Activated CD4-positive, alpha-beta T cell treated with anti-CD3 and anti-CD28 coated beads, Interleukin-2, amount 50 U/mL, for 1 hour (primary cell): ENCODE measurements at places on chromosomes 4 and X.

DNA sequence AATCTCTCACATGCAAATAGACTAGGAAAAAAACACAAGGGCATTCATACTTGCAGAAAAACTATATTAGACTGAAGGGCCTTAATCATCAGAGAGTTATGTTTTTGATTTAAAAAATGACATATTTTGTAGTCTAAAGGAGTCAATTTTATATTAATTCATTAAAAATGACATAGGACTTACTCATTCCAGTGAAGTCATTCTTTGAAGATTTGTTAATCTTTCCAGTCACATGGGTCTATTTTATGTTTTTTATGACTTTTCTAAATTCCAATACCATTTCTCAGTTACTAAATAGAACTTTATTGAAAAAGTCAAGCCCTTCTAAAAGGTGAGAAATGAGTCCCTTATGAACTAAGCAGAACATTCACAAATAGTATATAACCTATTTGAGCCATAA, 743.8 kb upstream of the INTU start:
- DNase-seq, result no peak

DNA sequence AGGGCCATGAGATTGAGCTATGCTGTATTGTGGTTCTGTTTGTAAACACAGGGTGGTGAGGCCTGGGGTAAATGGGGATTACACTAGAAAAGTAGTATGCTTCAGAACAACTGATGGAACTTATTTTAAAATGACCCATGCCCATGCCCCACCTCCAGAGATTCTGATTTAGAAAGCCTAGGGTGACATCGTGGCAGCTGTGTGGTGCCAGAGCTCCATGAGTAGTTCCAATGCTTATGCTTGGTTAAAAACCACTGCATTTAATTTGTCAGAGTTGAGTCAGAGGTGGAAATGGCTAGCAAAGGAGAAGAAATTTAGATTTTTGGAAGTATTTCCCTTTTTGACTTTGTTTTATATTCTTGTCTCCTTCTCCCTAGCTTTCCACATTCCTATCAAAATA, 63.4 kb upstream of the PDE5A start:
- no peak for DNase-seq

- peak; percentile 73 for DNase-seq
Observed at GRCh38 chr4:153152501-153153338, 51.5 kb upstream of the TRIM2 start.

- no peak for DNase-seq
Observed at GRCh38 chr4:99821918-99822503, 5.4 kb downstream of the DAPP1 start.

DNA sequence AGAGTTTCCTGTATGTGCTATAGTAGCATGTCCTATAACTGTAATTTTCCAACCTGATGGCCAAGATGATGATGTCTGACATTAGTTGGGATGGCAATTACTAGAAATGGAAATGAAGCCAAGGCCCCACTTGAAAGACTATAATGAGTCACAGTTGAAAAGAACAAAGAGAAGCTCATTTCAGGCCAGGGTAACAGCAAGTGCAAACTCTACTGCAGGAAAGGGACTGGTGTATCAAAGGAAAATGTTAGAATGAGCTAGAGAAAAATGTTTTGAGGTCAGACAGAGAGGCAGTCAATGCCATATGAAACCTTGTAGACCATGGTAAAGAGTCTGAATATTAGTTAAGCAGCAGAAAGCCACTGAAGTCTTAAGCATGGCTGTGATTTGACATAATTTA, 146.2 kb upstream of the SH3RF1 start:
- no peak for DNase-seq

- DNase-seq, result peak; percentile 31
Observed at GRCh38 chr4:38949411-38950051, 81.9 kb downstream of the FAM114A1 start.

- no peak for DNase-seq
Observed at GRCh38 chr4:83767067-83767466, 231.2 kb downstream of the GPAT3 start.

- DNase-seq, result no peak
Observed at GRCh38 chr4:118810991-118811764, 24.7 kb downstream of the SEC24D start.

DNA sequence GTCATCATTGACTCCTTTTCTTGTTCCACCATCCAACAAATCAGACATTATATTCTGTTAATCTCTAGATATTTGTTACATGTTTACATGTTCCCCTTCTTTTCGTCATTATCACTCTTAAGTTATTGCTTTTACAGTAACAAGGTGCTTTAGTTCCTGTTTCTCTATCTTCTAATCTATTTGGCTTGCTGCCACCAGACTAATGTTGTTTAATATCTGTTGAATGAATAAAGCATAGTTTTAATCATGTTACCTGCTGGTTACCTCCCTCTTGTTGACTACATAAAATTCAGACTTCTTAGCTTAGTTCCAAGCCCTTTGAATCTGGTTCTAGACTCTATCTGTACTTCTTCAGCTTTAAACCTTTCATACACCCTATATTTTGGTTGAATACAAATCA, 129.8 kb upstream of the TRIM2 start:
- no peak for DNase-seq

GRCh38 chr4:82899374-82900065, 1.0 kb upstream of the THAP9 start:
- no peak for DNase-seq

GRCh38 chr4:39933671-39934590, 43.8 kb downstream of the PDS5A start:
- DNase-seq, result no peak

DNA sequence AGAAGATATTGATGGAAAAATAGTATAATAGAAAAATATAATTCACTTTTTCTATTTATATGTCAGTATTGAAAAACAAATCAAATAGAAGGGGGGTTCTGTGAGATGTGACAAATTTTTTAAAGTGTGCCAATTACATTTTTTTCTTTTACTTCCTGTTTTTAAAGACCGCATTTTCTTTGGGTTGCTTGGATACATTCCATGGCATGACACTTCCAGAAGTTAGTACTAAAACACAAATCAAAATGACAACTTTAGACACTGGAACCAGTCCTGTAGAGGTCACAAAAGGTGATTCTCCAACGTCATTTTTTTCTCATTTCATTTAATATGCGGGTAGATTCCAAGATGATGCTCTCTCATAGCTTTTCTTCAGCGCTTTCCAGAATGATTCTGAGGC, 116.2 kb upstream of the GNPDA2 start:
- DNase-seq, result no peak

- no peak for DNase-seq
Observed at GRCh38 chrX:27391623-27392022, 71.5 kb downstream of the PPP4R3C start.

GRCh38 chr4:162847945-162848549, 318.6 kb downstream of the NAF1 start:
- DNase-seq, result no peak

- no peak for DNase-seq
Observed at GRCh38 chr4:141540643-141541042, 95.7 kb upstream of the IL15 start.

GRCh38 chr4:73066928-73067327, 2.6 kb downstream of the COX18 start:
- DNase-seq, result no peak

GRCh38 chr4:7240306-7240705, 48.0 kb downstream of the SORCS2 start:
- DNase-seq, result no peak

DNA sequence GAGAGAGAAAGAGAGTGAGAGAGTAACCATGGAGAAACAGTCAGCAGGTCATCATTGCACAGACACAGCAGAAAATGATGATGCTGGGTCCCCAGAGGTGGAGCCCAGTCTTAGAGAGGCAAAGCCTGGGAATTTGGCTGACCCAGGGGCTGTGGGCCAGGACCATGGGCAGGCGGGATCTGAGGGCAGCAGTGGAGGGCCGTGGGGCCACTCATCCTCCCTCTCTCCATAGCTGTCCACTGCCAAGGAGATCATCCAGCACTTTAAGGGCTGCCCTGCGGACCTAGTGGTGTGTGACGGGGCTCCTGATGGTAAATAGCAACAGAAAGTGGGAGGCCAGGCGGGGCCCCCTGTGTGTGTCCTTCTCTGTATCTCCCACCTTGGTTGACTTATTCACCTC, 2.8 kb downstream of the FTSJ1 start:
- DNase-seq, result no peak

DNA sequence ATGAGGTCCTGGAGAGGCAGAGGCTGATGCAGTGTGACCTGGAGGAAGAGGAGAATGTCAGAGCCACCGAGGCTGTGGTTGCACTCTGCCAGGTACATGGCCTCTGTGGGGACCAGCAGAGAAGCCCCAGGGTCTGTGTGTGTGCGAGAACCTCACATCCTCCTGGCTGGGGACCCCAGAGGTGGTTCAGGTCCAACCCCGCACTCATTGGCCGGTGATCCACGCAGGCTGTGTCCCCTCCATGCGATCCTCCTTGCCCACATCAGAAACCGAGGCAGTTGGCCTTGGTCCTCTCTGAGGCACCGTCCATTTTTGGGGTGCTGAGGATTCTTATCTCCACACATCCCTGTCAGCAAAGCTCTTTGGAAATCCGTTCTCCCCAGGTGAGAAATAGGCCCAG, 45.3 kb downstream of the EVC start:
- DNase-seq, result no peak

GRCh38 chr4:128364565-128364964, 77.0 kb upstream of the PGRMC2 start:
- DNase-seq, result no peak

DNA sequence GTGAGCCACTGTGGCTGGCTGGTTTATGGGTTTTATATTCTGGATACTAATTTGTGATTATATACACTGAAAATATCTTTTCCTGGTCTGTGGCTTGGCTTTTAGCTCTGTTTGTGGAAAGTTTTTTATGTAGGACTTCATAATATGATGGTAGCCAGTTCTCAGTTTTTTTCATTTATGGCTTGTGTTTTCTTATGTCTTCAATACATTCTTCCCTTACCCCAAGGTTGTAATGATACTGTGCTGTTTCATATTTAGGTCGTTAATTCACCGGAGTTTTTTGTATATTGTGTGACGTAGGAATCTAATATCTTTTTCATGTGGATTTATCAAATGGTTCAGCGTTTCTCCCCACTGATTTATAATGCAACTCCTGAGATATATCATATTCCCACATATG, 6.6 kb downstream of the ZFX start:
- DNase-seq, result no peak

DNA sequence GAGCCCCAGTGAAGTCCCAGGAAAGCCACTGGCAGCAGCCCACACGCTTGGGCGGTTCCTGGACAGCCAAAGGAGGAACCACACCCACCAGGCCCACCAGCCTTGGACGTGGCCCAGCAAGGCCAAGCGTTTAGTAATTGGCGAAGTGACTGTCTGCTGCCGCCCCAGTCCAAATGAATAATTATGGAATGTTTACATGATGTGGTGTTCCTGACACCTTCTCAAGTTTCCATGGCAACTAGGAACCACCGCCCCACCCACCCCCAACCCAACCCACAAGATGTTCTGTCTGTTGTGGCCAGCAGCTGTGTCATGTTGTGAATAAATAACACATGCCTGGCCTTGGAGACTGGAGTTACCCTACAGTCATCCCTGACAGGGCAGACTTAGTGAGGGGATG, 22.3 kb downstream of the APLN start:
- DNase-seq, result no peak

- DNase-seq, result no peak
Observed at GRCh38 chr4:89486042-89486441, 178.4 kb upstream of the GPRIN3 start.

DNA sequence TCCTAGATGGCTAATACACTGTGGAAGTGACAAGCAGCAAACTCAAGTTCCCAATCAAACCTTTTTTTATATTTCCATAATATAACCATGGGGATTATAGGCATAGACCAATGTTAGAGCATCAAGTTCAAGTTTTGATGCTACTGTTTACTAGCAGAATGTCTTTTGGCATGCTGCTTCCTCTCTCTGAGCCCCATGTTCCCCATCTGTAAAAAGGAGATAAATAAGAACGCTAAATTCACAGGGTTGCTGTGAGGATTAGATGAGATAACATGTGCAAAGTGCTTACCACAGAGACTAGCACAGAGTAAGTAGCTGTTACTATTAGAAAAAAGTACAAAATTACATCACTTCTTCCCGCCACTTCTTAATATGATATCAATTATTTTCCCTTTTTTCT, 18.0 kb downstream of the MBNL3 start:
- no peak for DNase-seq

DNA sequence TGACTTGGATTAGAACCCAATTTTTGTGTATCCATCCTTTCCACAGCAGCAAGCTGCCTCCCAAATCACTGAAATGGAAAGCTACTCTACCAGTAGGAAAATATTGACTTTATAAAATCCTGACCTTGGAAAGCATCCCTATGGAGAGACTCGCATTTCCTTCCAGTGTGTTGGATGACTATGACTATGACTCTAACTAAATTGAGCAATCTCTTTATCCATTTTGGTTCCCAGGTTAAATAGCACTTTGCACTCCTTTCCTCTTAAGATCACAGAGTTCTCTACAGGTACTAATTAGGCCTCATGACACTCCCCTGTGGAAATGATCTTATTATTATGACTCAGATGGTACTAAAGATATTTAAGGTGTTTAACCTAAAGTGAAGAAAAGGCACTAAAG, 431.8 kb downstream of the PPARGC1A start:
- no peak for DNase-seq

DNA sequence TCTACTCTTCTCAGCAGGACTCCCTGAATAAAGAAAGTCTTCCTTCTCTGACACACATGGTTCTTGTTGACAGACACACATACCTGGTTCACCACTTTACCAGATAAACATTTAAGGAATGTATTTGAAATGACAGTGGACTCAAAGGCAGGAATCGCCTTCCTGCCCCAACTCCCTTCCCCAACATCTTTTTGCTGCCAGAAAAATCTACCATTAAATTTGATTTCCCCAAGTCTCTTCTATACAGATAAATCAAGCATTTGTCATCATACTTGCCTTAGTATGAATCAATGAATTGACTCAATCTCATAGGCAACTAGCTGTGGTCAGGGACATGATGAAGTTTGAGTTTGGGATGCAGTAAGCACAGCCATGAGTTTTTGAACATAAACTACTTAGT, 23.3 kb upstream of the ANXA5 start:
- no peak for DNase-seq

DNA sequence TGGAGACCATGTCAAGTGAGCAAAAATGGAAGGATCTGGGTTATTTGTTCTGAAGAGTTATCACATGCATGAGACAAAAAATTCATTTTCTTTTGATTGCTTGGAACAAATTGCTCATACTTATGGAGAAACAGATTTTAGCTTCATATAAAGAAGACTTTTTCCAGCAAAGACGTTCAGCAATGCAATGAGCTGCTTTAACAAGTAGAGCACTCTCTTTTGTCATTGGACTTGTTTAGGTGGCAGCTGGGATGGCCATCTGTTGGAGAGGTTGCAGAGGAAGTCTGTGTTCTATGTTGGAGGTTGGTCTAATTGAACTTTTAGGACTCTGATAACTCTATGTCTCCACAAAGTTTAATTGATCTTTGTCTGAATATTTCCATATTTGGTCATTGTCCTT, 19.9 kb upstream of the CEP135 start:
- no peak for DNase-seq

GRCh38 chr4:57119054-57119651, 9.0 kb upstream of the IGFBP7 start:
- DNase-seq, result no peak

DNA sequence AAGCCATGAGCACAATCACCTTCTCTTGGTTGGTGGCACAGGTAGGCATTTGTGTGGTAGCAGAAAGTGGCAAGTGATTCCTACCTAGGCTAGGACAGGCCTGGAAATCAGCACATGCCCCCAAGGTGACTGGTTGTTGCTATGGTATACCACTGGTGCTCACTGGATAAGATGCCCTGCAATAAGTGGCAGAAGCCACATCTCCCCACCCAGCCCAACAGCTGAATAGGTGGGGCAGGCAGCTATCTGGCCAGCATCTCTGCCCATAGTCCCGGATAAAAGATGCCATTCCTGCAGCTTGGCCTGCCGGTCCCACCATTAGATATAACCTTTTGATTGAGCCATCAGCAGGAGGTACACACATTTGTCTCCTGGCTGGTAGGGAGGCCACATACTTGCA, 21.1 kb downstream of the AMER1 start:
- DNase-seq, result no peak
